ENCODE measurements at places on chromosomes 5 and 9.

DNA sequence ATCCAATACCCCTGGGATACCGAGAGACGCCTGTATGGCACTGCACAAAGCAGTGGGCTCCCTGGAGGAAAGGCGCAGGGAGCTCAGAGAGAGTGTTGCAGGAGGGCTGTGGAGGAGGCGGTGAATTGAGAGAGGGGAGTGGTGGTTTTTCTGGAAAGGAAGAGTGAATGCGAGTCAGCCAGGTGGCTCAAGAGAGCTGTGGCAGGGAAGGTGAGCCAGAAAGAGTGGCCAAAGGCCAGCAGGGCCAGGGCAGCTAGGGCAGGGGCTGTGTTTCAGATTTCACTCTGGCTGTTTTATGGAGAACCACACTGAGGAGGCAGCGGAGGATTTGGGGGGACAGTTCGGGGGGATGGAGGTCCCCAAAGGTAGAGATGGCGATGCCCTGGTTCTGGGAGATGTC lies 13.0 kb upstream of the DAB2IP start:
- DNase-seq = no peak

- DNase-seq = no peak
Observed at GRCh38 chr5:157157293-157157891, 8.7 kb downstream of the GARIN3 start.

DNA sequence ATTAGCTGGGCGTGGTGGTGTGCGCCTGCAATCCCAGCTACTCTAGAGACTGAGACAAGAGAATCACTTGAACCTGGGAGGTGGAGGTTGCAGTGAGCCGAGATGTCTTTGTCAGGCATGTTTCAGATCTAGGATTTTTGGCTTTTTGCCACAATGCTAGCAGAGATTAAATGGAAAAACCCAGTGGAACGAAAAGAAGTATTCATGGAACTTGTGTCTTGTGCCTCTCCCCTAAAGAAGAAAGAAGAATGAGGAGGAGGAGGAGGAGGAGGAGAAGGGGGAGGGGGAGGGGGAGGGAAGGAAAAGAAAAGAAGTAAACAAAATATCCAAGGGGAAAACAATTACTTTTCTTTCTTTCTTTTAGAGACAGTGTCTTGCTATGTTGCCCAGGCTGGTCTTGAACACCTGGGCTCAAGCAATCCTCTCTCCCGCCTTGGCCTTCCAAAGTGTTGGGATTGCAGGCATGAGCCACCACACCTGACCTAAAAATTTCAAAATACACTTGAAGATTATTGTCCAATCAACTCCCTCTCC lies 106.0 kb downstream of the ARRDC3 start:
- DNase-seq = no peak

DNA sequence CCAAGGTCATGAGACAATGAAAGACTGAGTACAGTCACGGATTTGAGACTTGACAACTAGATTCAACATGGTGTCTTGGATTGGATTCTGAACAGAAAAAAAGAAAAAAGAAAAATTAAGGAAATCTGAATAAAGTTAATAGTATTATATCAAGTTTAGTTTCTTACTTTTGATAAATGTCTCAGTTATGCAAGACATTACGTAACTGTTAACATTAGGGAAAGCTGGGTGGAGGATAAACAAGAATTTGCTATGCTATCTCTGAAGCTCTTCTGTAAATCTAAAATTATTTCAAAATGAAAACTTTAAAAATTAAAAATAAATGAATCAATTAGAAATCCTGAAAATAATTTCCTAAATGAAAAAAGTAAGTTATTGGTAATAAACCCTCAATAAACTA lies 14.4 kb upstream of the DCAF12 start:
- no peak for DNase-seq

GRCh38 chr9:26682796-26683496 lies 209.7 kb downstream of the CAAP1 start:
- DNase-seq = no peak

GRCh38 chr5:79774855-79775237 lies 85.2 kb downstream of the CMYA5 start:
- DNase-seq = no peak

GRCh38 chr5:8908055-8908683 lies 637.7 kb downstream of the SEMA5A start:
- no peak for DNase-seq

DNA sequence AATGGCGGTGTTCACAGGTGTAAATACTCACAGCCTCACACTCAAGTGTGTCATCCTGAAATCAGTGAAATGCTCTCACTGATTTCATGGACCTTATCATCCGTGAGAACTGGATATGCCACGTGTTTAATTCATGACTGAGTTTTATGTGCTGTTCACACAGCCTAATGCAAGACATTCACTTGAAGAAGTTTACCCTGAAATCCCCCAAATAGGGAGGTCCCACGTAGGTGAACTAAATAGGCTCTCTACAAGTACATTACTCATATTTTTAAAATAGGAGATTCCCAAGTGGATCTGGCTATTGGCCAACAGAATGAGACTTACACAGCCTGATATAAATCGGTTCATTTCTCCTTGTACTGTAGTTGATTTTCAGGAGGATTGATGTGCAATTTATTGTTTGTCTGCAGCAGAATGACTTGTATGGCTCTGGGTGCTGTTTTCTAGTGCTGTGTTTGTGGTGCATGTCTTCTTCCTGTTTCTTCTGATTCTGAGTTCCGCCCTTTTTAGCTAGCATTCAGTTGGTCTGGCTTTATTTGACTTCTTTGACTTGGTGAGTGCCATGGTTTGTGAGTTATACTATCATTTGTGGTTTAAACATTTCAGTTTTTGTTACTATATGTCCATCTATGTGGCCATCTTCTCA lies 25.1 kb downstream of the TRIO start:
- no peak for DNase-seq

DNA sequence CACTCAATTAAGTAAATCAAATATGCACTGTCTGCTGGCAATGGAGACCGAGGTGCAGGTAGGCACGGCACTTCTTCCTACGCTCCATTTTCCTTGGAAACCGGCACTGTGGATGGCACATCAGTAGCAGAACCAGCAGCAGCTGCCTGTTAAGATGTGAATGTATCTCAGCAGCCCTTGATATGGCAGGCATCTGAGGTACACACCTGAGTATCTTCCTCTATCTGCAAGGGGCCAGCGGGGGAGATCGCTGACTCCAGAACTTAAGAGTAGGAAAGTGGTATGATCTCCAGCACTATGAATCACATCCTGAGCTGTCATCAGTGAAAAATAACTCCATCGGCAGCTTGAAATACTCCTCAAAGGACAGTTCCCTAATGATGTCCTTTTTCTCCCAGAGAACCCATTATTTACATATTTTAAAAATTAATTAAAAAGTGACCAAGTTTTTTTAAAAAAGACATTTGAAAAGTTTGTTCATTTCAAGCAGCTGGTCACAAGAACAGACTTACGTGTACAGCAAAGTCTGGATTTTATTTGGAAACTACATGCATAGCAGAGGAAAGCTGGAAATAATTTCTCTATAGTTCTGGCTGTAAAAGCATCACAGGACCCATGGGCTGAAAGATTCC lies 97.1 kb downstream of the ADAMTS12 start:
- no peak for DNase-seq

GRCh38 chr5:66769839-66770617 lies 173.8 kb downstream of the MAST4 start:
- DNase-seq = no peak

DNA sequence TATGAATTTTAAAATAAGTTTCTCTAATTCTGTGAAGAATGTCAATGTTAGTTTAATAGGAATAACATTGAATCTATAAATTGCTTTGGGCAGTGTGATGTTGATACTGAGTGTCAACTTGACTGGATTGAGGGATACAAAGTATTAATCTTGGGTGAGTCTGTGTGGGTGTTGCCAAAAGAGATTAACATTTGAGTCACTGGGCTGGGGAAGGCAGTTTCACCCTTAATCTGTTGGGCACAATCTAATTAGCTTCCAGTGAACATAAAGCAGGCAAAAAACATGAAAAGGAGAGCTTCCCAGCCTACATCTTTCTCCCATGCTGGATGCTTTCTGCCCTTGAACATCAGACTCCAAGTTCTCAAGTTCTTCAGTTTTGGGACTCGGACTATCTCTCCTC lies 832.0 kb upstream of the ARRDC3 start:
- DNase-seq = no peak

- DNase-seq = no peak
Observed at GRCh38 chr5:118015511-118015910, 972.8 kb downstream of the DTWD2 start.

- DNase-seq = no peak
Observed at GRCh38 chr9:34179213-34180136, 632 bp downstream of the UBAP1 start.

DNA sequence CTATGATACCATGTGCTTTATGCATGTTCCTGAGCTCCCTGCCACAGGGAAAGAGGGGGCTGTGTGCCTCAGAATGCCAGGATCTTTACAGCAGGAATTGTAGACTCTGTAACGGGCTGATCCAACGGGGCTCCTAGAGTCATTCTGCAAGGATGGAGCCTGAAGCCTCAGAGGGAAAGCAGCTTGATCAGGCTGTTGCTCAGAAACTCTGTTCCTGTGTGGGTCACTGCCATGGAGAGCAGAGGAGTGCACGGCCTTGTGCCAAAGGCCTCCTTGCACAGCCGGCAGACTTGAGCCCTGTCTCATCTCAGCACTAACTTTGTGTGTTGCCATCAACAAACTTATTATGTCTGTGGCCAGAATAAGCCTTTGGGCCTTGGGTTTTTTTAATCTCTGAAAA lies 51.8 kb downstream of the AMBP start:
- DNase-seq = no peak

GRCh38 chr9:111436571-111436970 lies 47.6 kb downstream of the ECPAS start:
- no peak for DNase-seq

All from stimulated activated CD4-positive, alpha-beta T cell treated with anti-CD3 and anti-CD28 coated beads, Interleukin-4, amount 100 ng/mL, for 1 hour (primary cell).